Activated CD4-positive, alpha-beta T cell treated with anti-CD3 and anti-CD28 coated beads, Interleukin-10, Interleukin-2, amounts not matched to agents 100 ng/mL and 50 ng/mL, durations not matched to agents 16 hours and 8 hours (primary cell): ENCODE measurements at places on chromosomes 4 and X.
A peak's percentile ranks its signal among the peaks of the same experiment; 100 is the strongest.

DNA sequence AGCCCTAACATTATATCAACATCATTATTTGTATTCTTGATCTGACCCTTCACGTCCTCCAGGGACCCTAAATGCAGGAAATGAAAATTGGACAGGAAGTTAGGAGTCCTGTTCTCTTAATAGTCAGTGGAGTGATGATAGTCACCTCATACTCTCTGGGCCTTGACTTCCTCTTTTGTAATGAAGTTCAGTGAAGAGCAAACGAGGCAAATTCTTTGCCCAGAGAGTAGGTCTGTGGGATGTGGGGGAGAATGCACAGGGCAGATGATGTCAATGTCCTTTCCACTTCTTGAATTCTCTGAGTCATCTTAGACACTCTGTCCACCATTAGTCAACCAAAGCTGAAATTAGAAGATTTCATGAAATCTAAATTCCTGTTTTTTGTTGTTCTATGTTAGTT lies 17.1 kb upstream of the GPRIN3 start:
- DNase-seq = peak; percentile 35

- peak; percentile 3 for DNase-seq
Measured at GRCh38 chr4:156971676-156972378, at the start of gene PDGFC. PDGFC (minus strand) TSS chr4:156971799; CDS start chr4:156970903, 896 bp downstream.

DNA sequence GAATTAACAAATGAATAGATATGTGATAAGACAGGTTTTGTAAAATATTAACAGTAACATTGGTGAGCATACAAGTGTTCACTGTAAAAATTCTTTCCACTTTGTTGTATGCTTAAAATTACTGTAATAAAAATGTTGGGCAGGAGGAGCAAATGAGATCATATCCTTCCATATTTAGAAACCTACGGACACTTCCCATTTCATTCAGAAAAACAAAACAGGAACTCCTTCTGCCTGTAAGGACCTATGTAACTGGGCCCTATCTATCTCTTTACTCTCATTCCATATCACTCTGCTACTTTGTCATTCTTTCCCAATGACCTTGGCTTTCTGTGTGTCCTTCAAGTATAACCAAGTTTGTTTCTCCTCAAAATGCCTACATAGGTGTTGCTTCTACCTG lies 53.7 kb upstream of the SLC39A8 start:
- no peak for DNase-seq

DNA sequence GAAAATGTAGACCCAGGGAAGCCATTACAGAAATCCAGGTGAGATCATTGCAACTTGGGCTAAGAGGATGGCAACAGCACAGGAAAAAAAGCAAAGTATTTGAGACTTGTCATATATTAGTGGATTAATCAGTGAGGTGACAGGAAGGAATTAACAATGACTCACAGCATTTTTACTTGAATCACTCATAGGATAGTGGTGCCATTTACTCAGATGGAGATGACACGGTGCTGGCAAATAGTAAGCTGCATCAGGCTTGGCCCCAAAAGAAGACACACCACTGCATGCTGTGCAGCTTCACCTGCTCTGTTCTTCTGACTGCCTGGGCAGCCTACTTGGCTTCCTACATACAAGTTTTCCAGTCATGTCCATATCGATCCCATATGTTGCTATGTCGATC lies 144.8 kb downstream of the FRYL start:
- peak; percentile 43 for DNase-seq

- no peak for DNase-seq
Measured at GRCh38 chr4:78562687-78563086, 11.1 kb downstream of the ANXA3 start.

DNA sequence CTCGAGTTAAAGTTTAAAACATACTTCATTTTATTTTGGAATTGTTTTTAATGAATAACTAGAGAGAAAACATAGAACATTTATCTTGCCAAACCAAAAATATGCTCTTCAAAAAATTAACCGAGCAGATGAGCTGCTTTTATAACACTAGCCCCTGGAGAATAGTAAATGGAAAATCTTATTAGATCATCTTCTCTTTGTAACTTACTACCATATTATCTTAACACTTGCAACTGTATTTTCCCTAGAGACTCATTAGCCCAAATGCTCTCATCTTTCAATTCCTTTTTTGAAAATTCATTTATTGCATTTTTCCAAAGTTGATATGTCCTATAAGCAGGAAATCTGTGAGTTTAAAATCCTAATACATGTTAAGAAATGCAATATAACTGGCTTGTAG lies 143.3 kb downstream of the CAMK2D start:
- no peak for DNase-seq

DNA sequence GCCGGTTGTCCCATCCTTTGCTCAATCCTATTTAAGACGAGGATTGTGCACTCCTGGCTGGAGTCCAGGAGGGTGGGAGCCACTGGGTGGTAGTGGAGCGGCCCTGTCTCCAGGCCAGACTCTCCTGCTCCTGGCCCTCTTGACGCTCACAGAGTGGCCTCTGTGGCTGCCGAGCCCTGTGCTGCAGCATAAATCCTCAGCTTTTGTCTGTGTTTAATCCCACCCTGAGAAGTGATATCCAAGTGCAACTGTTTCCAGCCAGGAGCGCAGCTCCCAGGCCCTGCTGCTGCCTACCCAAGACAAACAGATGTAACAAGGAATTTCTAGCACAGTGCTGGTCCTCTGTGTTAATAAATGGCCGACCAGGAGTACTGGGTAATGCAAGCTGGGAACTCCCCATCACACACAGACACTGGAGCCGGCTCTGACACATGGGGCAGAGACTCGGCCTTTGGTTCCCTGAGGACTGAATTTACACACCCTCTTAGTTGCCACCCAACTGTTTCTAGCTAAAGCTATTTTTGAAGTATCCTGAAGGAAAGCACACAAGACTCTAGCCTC lies 85.3 kb downstream of the GATB start:
- no peak for DNase-seq

DNA sequence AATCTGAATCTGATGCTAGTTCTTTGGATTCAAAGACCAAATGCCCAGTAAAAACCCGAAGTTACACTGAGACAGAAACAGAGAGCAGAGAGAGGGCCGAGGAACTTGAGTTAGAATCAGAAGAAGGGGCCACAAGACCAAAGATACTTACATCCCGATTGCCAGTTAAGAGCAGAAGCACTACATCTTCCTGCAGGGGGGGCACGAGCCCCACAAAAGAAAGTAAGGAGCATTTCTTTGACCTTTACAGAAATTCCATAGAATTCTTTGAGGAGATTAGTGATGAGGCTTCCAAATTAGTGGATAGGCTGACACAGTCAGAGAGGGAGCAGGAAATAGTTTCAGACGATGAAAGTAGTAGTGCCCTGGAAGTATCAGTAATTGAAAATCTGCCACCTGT lies 309.3 kb downstream of the ANK2 start:
- no peak for DNase-seq

DNA sequence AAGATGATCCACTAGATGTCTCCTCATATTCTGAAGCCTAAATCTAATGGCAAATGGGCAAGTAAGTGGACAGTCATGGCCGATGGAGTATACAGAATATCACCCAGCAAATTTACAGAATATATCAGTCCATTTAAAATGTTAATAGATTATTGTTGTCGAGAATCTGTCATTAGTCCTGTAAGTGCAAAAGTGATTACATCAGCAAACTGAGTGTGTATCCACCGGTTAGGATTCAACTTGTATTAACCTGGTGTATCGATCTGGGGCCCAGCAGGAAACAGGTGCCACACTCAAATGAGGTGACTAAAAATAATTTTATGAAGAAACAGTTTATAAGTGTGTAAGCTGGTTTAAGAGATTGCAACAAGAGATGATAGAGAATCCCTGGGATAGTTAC lies 367.9 kb upstream of the FAM47C start:
- no peak for DNase-seq

GRCh38 chr4:111712093-111712677 lies 433.1 kb upstream of the FAM241A start:
- DNase-seq = no peak

GRCh38 chr4:136900696-136901095 lies 631.6 kb downstream of the PCDH18 start:
- DNase-seq = no peak

GRCh38 chrX:12617241-12617640 lies 174.0 kb upstream of the PRPS2 start:
- no peak for DNase-seq

- no peak for DNase-seq
Measured at GRCh38 chrX:21574793-21575192, 83.3 kb downstream of the KLHL34 start.

GRCh38 chr4:86099348-86099747 lies 260.5 kb downstream of the MAPK10 start:
- no peak for DNase-seq

DNA sequence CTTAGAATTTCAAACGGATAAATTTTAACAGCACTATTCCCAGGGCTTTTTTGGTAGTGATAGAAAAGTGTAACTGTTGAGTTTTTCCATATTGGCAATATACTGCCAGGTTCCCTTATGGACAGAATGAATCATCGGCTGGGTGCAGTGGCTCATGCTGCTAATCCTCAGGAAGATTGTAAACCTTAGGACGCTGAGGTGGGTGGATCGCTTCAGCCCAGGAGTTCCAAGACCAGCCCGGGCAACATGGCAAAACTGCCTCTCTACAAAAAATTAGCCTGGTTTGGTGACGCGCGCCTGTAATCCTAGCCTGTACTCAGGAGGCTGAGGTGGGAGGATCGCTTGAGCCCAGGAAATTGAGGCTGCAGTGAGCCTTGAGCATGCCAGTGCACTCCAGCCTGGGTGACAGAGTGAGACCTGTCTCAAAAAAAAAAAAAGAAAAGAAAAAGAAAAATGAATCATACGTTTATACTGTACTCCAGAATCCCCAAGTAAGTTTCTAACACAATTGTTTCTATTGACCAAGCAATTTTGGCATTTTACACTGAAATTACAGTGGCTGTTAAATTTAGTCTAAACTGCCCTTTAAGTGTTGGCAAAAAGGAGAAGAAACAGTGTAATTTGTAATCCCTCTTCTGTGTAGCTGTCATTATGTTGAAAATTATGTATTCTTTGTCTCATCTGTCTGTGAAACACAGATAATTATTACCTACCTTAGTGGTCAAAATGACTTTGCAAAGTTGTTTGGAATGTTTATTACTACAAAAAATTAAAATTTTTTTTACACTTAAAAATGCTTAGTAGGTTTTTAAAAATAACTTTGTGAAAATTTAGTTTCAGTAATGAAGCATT lies 1.8 kb downstream of the SLC30A9 start:
- DNase-seq = no peak

- no peak for DNase-seq
Measured at GRCh38 chr4:169854090-169854489, 96.3 kb upstream of the HPF1 start.

DNA sequence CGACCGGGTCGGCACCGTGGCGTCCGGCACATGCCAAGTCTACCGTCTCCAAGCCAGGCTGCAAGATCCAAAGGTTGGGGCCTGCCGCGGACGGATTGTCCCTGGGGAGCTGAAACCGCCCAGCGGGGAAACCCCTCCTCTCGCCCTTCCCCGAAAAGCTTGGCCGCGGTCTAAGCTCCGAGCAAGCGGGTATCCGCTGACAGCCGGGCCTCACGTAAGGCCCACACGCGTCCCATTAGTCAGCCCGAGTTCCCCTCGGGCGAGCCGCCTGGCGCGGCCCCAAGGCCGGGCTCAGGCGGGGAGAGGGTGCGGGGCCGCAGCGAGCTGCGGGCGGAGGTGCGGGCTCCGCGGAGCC lies 6.8 kb upstream of the BCOR start:
- peak; percentile 62 for DNase-seq

DNA sequence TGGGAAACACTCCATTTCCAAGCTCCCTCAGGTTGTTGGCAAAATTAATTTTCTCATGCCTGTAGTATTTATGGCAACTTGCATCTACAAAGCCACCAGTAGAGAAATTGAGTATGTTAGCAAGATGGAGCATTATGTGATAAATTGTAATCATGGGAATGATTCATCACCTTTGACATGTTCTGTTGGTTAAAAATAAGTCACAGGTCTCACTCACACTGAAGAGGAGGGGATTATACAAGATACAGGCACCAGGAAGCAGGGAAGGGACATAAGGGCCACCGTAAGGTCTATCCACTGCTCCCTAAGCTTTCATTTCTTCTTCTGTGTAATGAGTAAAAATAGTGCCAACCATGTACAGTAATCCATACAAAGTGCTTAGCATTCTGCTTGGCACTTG lies 313.0 kb downstream of the GBA3 start:
- no peak for DNase-seq

GRCh38 chr4:60709061-60709460 lies 491.1 kb upstream of the ADGRL3 start:
- no peak for DNase-seq

- no peak for DNase-seq
Measured at GRCh38 chrX:137565318-137565904, 516 bp upstream of the ZIC3 start.

DNA sequence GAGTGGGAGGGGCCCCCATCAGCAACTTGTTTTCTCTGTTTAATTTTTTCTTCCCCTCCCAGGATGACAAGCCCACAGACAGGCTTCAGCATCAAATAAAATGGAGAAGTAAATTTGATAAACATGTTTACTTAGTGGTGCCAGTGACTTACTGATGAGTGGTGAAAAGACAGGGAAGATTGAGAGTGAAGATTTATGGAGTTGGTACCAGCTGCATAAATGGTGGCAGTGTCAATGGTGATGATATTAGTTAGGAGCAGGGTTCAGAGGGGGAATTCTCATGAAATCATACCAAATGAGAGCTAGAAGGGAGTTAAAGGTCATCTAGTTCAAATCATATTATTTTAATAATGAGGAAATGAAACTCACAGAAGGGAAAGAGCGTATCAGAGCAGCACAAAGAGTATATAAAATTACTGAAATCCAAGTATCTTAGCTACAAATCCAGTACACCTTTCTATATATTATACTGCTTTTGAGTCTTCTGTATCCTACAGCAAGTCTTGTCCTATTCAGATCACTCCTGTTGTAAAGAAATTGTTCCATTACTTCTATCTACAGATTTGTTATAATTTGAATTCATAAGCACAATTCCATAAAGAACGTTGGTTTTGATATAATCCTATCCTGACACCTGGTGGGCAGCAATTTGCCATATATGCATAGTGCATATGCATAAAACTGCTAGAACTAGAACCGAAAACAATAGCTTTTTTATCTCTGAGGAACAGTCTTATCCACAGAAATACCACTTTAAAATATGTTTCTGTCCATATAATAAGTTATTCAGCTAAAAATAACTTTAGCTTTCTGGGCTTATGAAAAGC lies 5.0 kb downstream of the P2RY10 start:
- no peak for DNase-seq

DNA sequence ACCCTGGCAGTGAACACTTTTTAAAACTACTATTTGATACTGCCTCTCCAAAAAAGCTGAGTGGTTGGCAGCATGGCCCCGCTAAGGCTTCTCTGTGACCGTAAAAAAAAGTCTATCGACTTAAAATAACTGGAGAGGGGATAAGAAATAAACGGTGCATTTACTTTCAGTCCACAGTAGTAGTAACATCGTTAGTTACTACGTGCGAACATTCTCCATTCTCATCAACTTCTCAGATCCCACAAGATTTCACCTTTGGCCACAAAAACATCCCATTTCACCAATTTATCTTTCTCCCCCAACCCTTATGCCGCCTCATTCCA lies 524 bp upstream of the EXOSC9 start:
- no peak for DNase-seq

DNA sequence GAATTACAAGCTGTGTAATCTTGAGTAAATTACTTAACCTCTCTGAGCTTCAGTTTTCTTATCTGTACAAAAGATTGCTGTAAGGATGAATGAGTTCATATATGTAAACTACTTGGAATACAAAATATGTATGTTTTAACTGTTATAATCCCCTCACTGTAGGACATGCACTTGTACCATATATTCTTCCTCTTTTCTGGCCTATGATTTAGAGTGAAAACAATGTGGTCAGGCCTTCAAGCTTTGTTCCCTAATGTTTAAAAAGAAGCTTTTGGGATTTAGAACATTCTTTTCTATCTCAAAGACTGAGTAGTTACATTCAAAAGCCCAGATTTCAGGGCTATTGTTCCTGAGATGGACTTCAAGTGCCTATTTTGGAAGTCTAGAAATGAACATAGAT lies 26.7 kb upstream of the GPRIN3 start:
- DNase-seq = no peak
